ENCODE measurements at places on chromosomes 3 and 15.

GRCh38 chr15:93036951-93037819 lies 51.8 kb downstream of the RGMA start:
- DNase-seq: no peak

GRCh38 chr3:43752905-43753304 lies 62.2 kb downstream of the ABHD5 start:
- DNase-seq: no peak

- DNase-seq: no peak
These were observed 199.6 kb upstream of the CBLB start for GRCh38 chr3:106068381-106068780.

DNA sequence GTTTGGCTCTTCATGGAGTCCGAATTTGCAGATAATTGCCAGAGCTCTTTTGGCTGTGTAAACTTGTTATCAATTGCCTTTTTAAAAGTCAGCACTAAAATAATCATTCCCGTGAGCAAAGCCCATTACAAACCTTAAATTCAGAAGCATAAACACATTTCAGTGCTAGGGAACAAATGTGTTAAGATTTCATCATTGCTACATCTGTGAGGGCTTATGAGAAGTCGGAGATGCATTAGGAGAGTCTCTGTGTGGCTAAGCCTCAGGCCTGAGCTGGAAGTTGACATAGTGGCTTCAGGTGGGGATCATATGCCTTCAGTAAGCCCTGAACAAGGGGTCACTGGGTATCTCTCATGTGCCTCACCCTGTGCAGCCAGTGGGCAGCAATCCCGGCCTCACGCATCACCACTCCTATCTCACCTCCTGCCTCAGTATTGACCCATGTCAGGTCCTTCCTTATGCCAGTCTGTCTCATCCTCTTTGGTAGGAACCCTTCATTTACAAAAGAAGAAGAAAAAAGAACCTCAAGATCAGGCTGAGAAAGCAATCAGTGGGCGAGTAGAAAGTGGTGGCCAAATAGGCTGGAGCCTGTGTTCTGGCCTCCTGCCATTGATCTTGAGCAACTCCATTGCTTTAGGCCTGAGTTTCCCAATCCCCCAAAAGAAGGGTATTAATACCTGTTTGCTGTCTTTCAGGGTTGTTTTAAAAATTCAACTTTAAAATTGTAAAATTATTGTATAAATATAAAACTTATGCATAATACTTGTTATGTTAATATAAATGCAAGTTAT lies 233.5 kb downstream of the IL20RB start:
- DNase-seq: no peak

DNA sequence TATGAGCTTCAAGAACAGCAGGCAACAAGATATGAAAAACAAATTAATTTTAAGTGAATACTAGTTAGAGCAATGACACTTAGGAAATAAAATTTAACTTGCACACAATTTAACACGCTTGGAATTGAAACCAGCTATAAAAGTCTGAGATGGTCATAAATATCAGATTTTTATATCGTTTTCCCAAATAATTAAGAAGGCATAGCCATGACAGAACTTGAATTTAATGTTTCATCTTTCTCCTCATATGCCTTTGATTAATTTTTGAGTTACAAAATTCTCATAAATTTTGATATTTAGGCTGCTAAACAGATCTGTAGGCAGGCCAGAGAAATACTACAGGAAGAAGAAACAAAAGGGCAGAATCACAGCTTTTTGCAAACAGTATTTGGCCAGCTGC lies 38.5 kb downstream of the CD200R1L start:
- DNase-seq: no peak

DNA sequence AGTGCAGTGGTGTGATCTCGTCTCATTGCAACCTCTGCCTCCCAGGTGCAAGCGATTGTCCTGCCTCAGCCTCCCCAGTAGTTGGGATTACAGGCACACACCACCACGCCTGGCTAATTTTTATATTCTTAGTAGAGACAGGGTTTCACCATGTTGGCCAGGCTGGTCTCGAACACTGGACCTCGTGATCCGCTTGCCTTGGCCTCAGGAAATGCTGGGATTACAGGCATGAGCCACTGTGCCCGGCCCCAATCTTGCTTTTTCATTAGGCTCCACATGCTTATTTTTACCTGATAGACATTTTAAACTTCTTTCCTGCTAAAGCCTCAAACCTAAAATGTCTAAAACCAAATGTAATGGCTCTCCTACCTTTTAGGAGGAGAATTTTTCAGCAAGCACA lies 817.0 kb upstream of the NECTIN3 start:
- no peak for DNase-seq

DNA sequence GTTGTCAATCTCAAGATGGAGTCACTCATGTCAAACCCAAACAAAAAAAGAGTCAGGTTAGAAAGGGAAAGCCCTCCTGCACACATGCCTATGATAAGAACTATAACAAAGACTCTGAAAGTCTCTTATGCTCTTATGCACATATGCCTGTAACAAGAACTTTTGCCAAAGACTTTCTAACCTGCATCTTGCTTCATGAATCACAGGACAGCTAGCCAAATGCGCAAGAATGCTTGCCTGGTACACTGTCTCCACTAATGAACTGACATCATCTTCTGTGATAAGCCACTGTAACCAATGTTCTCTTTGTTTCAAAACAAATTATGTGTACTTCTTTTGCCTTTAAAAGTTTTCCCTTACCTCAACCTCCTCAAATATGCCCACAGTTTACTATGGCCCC lies 18.2 kb upstream of the EHHADH start:
- no peak for DNase-seq

DNA sequence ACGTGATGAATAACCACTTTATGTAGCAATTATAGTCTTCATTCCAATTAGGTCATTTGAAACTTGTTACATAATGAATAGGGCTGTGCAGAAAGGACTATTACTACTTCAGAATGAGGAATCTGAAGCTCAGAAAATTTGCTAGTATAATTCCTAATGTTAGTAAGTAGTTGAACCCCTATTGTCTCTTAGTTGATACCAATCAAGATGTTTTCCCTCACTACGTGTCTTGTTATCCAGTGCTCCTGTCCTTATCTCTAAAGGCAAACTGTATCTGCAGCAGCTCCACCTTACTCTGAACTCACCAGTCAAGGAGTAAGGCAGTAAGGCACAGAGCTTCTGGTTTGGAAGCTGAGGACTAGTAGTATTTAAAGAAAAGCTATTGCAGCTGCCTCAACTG lies 32.0 kb downstream of the RAB11A start:
- DNase-seq: no peak

GRCh38 chr3:134754768-134755559 lies 40.1 kb upstream of the EPHB1 start:
- peak; percentile 47 for DNase-seq

DNA sequence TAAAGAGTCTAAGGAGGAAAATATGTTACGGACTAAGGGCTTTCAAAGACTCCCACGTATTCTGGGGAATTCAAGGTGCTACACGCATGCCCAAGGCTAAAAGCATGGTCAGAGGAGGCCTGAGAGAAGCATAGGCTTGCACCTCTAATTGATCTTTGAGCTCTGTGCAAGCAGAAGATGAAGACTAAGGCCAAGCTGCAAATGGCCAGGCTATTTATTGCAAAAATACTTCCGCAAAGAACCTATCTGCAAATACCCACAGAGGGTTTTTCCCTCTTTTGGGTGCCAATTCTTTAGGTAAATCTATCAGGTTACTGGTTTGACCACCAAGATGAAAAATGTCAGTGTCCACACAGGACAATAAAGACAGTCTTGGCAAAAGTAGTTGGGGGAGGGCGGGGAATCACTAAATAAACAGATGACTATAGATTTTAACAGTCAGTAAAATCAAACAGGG lies 119.5 kb downstream of the STAG1 start:
- DNase-seq: no peak

DNA sequence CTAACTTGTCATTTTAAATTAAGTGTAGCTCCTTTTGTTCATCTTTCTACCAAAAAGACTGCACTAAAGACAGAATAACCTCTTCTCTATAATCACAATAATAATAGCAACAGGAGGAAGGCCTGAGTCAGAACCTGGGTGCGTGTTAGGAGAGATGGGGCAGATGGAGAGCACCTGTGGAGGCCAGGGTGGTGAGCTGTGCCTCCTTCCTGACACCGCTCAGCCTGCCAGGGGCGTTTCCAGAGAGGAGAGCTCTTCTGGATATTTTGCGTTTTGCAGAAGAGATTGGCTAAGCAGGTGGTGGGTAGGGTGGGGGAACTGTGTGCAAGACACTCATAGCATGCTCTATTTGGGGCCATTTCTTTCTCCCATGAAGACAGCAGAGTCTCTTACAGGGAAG lies 83.5 kb downstream of the MEGF11 start:
- no peak for DNase-seq

GRCh38 chr3:37668818-37669610 lies 192.7 kb upstream of the CTDSPL start:
- no peak for DNase-seq

DNA sequence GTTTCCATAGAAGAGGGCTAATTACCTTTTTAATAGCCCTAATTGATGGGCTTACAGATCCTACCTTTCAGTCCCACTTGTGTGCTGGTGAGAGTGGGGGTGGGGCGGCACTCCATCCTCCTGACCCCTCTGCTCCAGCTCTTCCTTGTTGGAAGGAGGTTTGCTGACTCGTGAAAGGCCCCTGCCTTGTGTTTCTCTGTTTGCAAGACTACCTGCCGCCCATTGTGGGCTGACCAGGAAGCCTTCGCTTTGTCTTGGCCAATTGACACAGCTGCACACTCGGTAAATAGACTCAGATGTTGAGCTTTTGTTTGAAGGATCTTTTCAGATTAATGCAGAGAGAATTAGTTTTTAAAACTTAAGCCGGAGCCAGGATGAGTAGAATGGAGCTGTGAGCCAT lies 197.3 kb upstream of the HES1 start:
- DNase-seq: no peak

GRCh38 chr3:55434789-55435188 lies 52.3 kb downstream of the WNT5A start:
- peak; percentile 14 for DNase-seq

DNA sequence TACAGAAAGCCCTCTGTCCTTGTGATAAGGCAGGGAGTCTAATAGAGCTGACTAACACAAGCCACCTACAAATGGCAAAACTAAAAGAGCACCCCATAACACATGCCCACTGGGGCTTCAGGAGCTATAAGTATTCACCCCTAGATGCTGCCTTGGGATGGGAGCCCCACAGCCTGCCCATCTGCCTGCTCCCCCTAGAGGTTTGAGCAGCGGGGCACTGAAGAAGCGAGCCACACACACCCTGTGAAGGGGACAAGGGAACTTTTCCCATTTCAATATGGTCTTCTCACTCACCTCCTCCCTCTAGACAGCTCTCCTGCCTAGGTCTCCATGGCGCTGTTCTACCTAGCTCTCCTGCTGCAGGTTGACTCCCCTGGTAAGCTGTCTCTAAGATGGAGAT lies 261.0 kb downstream of the SHQ1 start:
- DNase-seq: no peak
